Fibroblast of skin of left quadriceps (primary cell): ENCODE measurements at places on chromosomes 13 and 19.

DNA sequence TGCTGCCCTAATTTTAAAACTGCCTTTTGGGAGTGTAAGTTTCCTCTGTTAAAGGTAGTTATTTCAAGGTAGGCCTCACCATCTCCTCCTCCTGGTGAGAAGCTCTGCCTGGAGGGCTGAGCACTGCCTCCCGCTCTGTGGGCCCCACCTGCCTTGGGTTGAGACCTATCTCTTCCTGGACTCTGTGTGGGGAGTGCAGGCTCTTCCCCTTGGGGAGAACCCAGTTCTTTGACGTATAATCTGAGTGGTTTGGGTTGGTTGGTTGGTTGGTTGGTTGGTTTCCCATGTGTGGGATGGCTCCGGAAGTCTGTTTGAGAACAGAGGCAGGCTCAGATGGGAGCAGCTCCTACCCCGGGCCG lies 39.1 kb downstream of the ACTN4 start:
- no peak for DNase-seq

GRCh38 chr13:86906127-86906874 lies 764.9 kb upstream of the SLITRK5 start:
- DNase-seq, result no peak

DNA sequence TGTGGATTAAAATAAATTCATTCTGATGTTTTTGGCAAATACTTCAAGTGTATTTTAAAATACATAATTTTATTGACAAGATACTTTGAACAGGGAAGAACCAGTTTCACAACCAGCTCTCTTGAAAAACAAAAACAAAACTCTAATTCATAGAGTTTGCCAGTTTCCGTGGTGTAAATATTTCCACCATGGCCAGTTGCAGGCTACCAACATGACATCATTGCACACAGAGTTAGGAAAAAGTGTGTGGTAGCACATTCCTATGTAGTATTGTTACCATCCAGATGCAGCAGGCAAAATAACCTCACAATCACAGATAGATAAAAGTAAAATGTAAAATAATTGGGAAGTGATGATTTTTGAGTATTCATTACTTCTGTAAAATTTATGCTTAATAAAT lies 7.7 kb upstream of the RNF113B start:
- DNase-seq, result no peak

GRCh38 chr19:36009220-36009619 lies 607 bp upstream of the SYNE4 start:
- no peak for DNase-seq

GRCh38 chr13:21546372-21546771 lies 57.6 kb downstream of the MICU2 start:
- no peak for DNase-seq

GRCh38 chr13:59631271-59631670 lies 532.5 kb downstream of the DIAPH3 start:
- no peak for DNase-seq

GRCh38 chr13:64278493-64278892 lies 2862.8 kb upstream of the PCDH20 start:
- peak; percentile 44 for DNase-seq
